ENCODE measurements at places on chromosomes 12 and 14. TPM values are rescaled to one million over a fixed set of nuclear protein-coding genes. Genes with fewer than 3 reads are reported as not detected.

GRCh38 chr12:124736115-124737039 lies 127.3 kb downstream of the SCARB1 start:
- DNase-seq = no peak

- no peak for DNase-seq
These were observed 5.6 kb downstream of the MYL6 start for GRCh38 chr12:56163533-56164344.

GRCh38 chr12:76276499-76277151 lies 71.6 kb downstream of the BBS10 start:
- DNase-seq = no peak

DNA sequence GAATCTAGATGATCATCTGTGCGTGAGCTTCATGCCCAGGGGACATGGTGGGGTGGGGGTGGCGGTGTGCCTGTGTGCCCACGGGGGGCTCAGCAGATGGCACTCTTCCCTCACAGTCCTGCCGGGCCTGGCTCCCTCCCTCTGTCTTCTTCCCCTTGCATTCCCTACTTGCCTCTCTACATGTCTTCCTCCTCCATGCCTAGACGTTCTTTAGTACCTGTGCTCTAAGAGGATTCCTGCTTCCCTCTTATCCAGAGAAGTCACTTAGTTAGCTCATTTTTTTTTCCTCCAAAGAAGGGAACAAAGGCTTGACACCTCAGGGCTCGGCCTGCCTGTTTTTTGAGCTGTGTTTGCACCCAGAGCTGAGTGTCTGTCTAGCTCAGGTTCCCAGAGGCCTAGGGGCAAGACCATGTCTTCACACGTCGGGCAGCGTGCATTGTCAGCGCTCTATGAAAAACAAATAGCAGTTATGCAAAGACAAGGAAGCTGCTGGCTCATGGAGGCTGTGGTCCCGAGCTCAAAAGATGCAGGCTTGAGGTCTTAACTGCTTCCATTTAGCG lies 48.8 kb downstream of the NINJ2 start:
- no peak for DNase-seq

DNA sequence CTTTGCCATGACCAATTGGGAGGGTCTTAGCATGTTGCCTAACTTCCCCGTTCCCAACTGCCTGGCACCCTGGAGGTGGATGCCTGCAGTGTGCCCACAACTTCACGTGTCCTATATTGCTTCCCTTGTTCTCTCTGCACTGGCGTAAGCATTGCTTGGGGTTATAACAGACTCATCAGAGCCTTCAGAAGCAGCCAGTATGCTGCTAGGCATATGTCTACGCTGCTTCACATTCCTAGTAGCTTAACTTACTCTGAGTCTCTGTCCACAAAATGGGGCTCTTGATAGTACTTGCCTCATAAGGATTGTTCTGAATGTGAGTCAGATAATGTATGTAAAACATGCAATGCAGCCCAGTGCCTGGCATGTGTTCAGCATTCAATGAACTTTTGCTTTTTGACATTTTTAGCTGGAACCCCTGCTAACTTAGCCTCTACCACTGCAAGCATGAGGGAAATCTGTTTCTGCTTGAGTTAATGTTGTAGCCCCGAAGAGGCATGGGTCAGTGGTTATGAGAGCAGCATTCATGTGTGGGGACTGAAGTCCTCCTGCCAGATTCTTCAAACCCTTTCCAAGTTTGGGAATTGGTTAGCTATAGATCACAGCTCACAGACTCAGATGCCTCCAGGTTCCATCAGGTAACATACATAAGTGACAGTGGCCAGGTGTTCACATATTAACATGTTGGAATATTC lies 2.8 kb downstream of the SLC5A8 start:
- no peak for DNase-seq

- no peak for DNase-seq
These were observed 16.3 kb downstream of the CAPZA3 start for GRCh38 chr12:18754124-18754707.

DNA sequence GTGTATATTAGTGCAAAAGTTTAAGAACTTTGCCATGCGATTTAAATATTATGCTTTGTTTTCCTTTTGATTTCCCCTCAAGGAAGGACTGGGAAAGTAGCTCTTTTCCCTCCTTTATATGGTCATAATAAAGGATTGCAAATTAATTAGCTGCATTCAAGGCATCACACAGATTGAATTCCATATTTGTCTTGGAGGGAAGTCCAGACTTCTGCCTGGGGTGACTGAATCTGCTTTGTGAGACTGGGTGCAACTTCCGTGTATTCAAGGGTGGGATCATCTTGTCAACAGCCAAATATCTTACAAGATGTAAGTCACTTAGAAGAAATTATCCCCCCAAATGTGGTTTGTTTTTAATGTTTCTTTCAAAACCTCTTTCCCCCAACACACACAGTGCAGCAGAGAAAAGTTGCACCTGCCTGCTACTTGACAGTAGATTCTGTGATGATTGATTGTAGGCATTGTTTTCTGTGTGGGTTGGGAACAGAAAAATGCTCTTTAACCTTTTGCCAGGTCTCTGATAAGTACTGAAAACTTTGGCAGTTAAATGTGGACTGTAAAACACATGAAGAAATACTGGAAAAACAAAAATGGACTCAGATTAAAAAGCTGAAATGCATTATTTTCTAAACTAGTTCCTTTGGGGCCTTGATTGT lies 28.4 kb downstream of the STK38L start:
- no peak for DNase-seq

- no peak for DNase-seq
These were observed 10.0 kb upstream of the IL22 start for GRCh38 chr12:68263366-68263765.

DNA sequence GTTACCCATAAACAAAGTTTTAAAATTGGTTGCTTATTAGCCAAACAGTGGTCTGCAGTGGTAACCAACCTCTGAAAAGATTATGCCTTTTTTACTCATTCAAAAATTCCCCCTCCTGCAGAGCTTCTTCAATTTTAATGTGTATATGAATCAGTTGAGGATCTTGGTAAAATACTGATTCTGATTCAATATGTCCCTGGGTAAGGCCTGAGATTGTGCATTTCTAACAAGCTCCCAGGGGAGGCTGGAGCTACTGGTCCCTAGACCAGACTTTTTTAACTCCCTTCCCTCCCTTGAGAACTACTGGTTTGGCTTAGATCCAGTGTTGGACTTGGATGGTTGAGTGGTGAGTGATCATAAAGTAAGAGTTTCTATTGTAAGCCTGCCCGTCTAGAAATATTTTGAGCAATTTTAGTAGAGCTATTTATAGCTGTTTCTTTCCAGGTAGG lies 90.2 kb downstream of the FUT8 start:
- DNase-seq = no peak

GRCh38 chr14:68784226-68784910 lies 8.5 kb downstream of the ZFP36L1 start:
- no peak for DNase-seq

- peak; percentile 29 for DNase-seq
These were observed 369.1 kb downstream of the NPAS3 start for GRCh38 chr14:33307691-33308251.

DNA sequence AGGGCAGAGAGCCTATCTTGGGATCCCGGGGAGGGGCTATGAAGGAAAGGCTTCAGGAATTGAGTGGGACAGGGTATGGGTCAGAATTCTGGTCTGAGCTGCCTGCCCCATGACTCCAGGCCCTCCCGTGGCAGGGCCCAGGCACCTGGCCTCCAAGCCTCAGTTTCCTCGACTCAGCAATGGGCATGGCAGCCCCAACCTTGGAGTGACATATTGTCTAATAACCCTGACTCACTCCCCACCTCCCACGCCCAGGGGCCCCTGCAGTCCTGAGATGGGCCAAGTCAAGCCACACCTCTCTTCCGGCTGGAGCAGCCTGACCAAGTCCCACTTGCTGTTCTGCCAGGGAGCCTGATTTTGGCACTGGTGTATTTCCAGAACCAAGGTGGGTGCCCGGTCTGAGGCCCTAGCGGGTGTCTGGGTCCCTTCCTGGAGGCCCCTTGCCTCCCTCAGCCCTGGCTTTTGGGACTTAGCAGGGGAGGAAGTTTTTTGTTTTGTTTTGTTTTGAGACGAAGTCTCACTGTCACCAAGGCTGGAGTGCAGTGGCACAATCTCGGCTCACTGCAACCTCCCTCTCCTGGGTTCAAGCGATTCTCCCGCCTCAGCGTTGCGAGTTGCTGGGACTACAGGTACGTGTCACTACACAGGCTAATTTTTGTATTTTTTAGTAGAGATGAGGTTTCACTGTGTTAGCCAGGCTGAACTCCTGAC lies 40.3 kb upstream of the RCOR1 start:
- no peak for DNase-seq

DNA sequence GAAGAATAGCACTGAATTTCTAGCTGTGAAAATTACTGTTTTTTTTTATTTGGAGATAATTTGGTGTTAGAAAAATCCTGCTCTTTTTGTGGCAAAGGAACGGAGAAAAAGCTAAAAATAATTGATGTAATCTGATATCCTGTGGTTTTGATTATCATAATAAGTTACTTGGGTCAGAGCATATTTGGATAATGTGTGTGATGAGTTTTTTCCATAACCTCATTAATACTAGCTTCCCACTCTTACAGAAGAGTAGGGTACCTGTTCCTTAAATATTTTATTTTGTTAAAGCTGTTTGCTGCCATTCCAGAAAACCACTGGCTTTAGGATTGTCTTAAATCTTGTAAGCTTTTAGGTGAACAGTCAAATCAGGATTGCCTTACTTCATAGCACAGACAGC lies 4.7 kb downstream of the PSMC6 start:
- DNase-seq = no peak

DNA sequence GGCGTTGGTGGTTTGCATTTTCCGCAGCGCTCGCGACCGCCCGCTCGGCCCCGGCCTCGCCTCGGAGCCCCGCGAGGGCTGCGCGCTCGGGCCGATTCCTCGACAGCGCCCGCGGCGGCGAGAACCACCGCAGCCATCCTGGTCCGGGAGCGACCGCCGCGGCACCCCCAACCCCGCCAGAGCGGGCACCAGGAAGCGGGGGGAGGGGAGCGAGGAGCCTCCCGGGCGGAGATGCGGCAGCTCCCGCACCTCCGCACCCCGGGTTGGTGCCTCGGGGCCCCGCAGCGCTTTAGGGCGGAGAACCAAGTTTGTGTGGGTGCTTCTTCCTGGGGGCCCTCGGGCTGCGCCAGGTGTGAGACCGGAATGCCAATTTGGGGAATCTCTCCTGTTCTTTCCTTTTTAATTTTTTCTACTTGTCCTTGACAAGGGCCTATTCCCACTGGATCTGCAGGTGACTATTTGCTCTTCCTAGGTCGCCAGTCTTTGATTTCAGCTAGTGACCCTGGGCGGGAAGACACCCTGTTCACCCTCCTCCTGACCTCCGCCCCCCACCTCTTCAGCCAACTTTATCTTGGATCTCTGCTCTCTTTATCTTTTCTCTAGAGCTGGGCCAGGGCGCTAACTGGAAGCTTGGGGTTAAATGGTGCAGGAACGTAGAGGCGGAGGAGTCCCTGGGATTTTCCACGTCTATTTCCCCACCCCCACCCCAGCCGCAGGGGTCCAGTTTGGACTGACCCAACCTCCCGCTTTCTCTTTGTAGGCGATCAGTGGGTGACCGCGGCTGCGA lies at the start of gene SOCS2:
SOCS2 (plus strand) TSS at position 751 of the 787 bp plus-strand sequence. CDS start 223 bp downstream, outside the sequence.
- no peak for DNase-seq

GRCh38 chr14:77186911-77187648 lies 5.5 kb downstream of the TMEM63C start:
- no peak for DNase-seq

GRCh38 chr12:111275308-111275707 lies 93.6 kb downstream of the PHETA1 start:
- no peak for DNase-seq

GRCh38 chr14:70887737-70888499 lies 19.3 kb upstream of the PCNX1 start:
- no peak for DNase-seq

DNA sequence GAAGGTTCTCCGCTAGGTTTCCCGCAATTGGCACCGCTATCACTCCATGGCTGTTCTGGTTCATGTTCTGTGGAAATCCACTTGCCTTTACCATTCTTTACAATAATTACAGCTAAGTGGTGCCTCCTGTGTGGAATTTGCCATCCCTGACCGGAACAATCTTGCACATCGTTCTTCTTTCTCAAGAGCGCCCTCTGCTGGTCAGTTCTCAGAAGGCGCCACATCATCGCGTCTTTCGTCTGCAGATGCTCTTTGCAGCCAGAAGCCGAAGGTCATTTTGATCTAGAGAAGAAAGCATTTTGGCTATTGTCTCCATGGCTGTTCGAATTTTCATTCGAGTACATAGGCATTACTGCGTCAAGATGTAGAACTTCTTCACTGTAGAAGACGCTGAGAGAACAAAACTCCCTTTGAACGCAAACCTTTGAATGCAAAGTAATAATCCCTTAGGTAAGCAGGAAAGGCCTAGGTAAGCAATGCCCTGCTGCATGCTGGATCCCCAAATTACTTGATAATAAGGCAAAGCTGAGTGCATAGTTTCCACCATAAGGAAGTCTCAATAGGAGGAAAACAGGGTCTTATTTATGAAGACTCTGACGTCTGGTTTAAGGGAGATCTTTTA lies 10.1 kb upstream of the RTRAF start:
- DNase-seq = no peak

GRCh38 chr12:2282318-2282717 lies 229.5 kb downstream of the CACNA1C start:
- DNase-seq = no peak

DNA sequence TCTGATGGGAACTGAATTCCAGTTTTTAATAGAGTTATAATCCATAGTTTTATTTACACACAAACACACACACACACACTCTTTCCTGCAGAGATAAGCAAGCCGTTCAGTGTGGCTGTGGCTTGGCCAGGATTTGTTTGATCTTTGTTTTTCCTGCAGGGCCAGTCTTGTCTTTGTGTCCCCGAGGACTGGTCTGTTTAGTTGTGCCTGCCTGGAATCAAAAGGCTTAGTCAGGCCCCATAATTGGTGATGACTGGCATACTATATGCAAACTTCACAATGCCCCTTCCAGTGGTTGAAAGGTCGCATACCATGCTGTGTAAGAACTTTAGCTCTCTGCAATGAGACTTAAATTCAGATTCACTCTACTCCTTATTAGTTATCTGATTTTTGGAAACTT lies 26.0 kb downstream of the WBP11 start:
- no peak for DNase-seq

Gene SLC25A47
- 0.05 TPM for total RNA-seq

Gene RDH5
- total RNA-seq = 1.0 TPM

Gene TRHDE
- 1.5 TPM for total RNA-seq

Gene CISTR
- not detected for total RNA-seq

Gene TMPRSS12
- not detected for total RNA-seq

Gene KRT74
- not detected for total RNA-seq

Gene DEPDC4
- total RNA-seq = 0.41 TPM

Gene CPNE6
- total RNA-seq = not detected

Gene DHRS4
- total RNA-seq = 46.5 TPM

Gene MAP3K9
- 2.6 TPM for total RNA-seq

Gene JDP2
- total RNA-seq = 8.8 TPM

Gene CLEC4D
- not detected for total RNA-seq

Gene ANO2
- total RNA-seq = 32.4 TPM

Gene WDR20
- total RNA-seq = 16.6 TPM

Gene CCDC177
- not detected for total RNA-seq

Gene MYH6
- not detected for total RNA-seq

Gene CLEC4C
- not detected for total RNA-seq

Gene TAS2R14
- total RNA-seq = 5.5 TPM

Gene NOVA1
- 4.5 TPM for total RNA-seq

Gene PRKAB1
- 25.4 TPM for total RNA-seq

Gene FANCM
- total RNA-seq = 4.8 TPM

Gene FGF23
- not detected for total RNA-seq

Data from glomerular endothelial cell (primary cell).